T-cell (primary cell): ENCODE measurements at places on chromosomes 12 and 14.

DNA sequence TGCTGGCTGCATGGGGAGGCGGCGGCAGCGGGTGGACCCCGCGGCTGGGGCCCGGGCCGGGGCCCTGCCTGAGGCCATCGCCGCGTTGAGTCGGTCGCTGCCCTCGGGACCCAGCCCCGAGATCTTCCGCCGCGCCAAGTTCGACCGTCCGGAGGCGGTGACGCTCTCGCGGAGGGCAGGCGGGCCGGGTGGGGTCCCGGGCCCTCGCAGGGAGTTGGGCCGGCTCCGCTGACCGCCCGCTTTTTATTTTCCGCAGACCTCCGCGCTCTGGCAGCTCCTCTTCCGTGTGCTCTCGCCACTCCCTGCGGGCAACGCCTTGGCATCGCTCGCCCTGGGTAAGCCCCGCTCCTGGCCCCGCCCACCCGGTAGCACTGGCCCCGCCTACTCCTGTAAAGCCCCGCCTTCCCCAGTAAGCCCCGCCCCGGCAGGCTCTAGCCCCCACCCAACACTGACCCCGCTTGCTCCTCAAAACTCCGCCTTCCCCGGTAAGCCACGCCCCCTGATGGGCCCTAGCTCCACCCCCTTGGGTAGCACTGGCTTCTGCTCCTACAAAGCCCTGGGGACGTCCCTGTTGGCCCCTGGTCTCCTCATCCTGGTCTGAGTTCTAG is 424 bp downstream of the TEDC1 start:
- peaks cover 9% of the 10 kb centered on the region for H3K36me3 ChIP-seq
- peaks cover 6% of the 10 kb centered on the region for H3K4me1 ChIP-seq
- peak; percentile 87 for DNase-seq
- peak overlapping the region; percentile 46 for H3K4me3 ChIP-seq

- no peak overlapping the region for H3K27ac ChIP-seq
- DNase-seq: no peak
- H3K36me3 ChIP-seq: no peaks in the 10 kb centered on the region
- no peak overlapping the region for H3K4me3 ChIP-seq
- peaks cover 2% of the 10 kb centered on the region for H3K4me1 ChIP-seq
- peaks cover 27% of the 10 kb centered on the region for H3K27me3 ChIP-seq
Observed at GRCh38 chr12:2732290-2732689, 62.5 kb upstream of the FKBP4 start.

- H3K27me3 ChIP-seq: no peaks in the 10 kb centered on the region
- no peak overlapping the region for H3K4me3 ChIP-seq
- no peaks in the 10 kb centered on the region for H3K36me3 ChIP-seq
Observed at GRCh38 chr14:72666610-72667009, 227.3 kb downstream of the DPF3 start.

- no peaks in the 10 kb centered on the region for H3K36me3 ChIP-seq
- no peak overlapping the region for H3K27ac ChIP-seq
- no peak for DNase-seq
- no peaks in the 10 kb centered on the region for H3K4me1 ChIP-seq
Observed at GRCh38 chr12:69837657-69838415, 12.8 kb downstream of the MYRFL start.

DNA sequence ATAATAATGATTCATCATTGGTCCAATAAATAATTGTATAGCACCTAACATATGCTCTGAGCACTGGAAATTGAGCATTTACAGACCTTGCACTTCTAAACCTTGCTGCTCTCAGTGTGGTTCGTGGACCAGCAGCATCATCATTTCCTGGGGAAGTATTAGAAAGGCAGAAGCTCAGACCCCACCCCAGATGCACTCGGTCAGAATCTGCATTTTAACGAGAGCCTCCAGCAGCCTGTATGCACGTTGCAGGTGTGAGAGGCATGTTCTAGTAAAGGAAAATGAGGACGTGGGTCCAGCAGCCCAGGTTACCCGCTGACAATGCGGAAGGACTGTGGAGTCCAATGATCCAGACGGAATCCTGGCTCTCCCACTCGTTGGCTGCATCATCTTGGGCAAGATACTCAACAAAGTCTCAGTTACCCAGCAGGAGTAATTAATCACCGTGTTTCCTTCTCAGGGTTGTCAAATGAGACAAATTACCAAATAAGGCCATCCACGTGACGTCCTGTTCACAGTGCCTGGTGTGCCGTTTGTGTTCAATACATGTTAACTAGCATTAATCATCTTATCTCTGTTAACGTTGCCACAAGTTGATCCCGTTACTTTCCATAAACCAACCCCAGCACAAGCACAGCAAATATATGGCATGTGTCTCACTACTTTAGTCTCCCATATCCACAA is 49.2 kb upstream of the CCND2 start:
- H3K4me3 ChIP-seq: no peak overlapping the region
- H3K27ac ChIP-seq: no peak overlapping the region
- H3K36me3 ChIP-seq: no peaks in the 10 kb centered on the region
- no peak for DNase-seq
- H3K4me1 ChIP-seq: peaks cover 6% of the 10 kb centered on the region
